Naive thymus-derived CD8-positive, alpha-beta T cell (primary cell): ENCODE measurements at places on chromosomes 2 and 18.

- DNase-seq = no peak
Measured at GRCh38 chr2:56682397-56682760, 498.6 kb downstream of the CCDC85A start.

DNA sequence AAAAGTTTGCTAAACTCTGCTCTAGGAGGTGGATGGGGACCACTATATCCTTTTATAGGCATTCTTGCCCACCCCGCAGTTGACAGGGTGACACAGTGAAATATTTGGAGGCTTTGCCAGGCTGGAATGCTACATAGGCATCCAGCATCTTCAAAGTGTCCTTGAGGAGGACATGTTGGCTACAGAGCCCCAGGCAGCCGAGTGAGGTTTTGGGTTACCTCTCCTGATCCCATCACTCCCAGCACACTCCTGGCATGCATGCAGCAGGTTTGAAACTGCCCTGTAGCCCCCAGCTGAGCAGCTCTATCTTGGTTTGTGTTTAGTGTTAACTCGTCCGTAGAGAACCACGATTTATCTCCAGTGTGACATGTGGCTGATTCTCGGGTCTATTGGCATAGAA is 7.3 kb downstream of the FOSL2 start:
- no peak for DNase-seq

GRCh38 chr2:147718831-147719230 is 126.0 kb upstream of the ACVR2A start:
- DNase-seq = no peak

DNA sequence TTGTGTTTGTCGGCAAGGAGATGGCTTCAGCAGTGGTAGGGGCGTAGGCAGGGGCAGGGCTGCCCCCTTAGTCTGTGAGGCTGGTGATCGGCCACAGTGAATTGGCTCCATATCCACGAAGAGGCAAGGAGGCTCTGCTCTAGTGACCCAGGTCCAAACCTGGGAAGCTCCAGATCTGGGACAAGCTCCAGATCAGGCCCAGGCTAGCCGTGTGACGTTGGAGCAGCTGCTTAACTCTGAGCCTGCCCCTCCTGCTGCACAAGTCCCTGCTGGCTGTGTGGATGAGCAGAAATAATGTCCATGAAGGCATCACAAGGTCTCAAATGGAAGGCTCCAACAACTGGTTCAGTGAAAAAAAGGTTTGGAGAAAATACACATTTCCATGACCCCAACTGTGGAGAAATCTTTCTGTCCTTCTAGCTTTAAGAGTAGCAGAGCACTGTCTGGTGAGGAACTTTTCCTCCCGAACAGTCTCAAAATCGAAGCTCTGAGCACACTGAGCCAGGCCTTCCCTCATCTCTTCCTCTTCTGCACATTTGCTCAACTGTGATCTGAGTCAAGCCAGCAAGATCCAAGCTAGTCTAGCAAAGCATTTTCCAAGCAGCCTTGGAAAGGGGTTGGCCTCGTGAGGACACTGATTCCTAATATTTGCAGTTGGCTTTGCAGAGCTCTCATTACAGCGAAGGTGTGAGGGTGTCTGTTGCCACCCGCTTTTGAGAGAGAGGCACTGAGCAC is 67.0 kb upstream of the TCF7L1 start:
- no peak for DNase-seq

DNA sequence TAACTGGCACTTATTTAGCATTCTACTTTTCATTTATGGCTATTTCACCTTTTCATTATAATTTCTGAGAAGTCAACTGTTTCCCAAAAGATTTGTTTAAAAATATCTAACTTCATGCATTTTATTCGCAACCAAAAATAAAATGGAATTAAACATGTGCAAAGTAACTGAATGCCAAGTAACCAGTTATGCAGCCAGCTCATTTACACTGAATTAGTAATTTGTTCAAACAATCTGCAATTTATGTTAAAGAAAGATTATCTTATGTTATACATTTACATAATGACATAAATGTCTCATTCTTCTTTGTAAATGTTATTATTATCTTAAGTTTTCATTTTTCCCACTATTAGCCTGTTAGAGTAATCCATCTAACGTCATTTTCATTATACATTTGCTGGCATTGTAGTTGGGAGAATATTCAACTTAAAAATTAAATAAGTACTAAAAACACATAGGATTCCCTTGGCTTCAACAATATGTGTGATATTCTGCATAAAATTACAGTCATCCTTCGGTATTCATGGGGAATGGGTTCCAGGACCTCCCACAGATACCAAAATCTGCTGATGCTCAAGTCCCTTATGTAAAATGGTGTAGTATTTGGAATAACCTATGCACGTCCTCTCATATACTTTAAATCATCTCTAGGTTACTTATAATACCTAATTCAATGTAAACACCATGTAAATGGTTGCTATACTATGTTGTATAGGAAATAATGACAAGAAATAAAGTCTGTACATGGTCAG is 43.7 kb upstream of the STAM2 start:
- no peak for DNase-seq

GRCh38 chr2:12178289-12179080 is 432.1 kb downstream of the LPIN1 start:
- DNase-seq = no peak

GRCh38 chr2:96092573-96092877 is 23.8 kb downstream of the ADRA2B start:
- no peak for DNase-seq

DNA sequence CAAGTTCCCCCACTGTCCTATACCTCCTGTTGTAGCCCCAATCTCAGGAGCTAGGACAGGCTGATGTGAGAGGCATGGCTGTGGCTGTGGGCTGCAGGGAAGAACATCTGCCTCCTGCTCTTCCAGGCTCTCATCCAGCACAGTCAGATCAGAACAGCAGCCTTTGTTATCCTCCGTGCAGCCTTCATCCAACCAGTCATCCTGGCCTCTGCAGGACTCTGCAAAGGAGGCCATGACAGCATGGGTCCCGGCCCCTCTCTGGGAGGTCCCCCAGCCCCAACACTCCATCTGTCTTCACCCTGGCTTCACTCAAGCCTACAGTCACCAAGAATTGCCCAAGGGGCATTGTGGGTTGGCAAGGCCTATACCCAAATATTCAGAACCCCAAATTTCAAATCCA is 223.2 kb upstream of the COPS8 start:
- DNase-seq = no peak

- DNase-seq = no peak
Measured at GRCh38 chr2:107687073-107687472, 139.6 kb upstream of the RGPD4 start.

- DNase-seq = no peak
Measured at GRCh38 chr2:201915446-201915845, 109.1 kb downstream of the CDK15 start.

DNA sequence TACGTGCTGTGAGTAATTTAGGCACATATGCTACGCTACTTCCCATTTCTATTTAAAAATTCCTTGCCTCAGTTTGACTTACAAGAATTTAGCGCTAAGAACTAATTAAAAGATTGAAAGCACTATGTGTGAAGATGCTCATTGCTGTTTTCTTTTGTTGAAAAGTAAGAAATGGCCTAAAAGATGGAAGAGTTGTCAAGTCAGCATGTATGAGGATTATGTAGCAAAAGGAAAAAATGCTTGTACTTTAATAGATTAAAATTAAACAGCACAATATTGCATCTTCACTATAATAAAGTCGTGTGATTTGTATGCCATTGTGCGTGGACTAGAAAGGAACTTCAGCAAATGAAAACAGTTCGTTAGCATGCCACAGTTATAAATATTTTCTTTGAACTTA is 77.0 kb downstream of the COX7A2L start:
- DNase-seq = no peak

GRCh38 chr2:167844714-167845530 is 402.5 kb downstream of the STK39 start:
- DNase-seq = no peak

DNA sequence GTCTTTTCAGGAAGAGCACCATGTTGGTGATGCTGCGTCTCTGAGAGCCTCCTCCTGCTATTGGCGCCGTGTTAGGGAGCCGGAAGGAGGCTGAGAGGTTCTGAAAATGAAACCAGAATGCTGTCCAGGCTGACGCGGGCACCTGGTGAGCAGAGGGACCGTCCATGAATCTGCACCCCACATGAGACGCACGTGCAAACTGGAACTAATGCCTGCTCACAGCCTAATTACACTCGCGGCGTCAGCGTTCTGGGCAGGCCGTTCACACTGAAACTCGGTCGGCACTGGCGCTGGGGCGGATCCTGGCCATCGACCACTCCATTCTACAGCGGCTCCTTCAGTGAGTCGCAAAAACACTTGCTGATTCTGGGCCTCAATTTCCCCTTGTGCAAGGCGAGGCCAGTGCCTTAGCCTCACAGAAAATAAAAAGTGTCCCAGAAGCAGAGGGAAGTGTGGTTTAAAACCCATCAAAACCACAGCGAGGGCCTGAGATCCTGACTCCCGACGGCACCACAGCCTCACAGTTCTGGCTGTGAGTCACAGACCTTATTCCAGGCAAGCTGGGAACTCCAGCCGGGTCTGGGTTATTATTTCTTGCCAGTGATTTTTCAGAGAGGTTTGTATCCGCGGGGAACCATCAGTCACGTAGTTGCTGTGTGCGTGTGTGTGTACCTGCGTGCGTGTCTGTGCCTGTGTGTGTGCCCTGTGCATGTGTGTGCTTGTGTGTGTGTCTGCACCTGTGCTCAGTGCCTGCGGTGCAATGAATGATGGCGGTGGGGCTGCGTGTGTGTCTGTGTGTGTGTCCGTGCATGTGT is 49.1 kb upstream of the CTDP1 start:
- no peak for DNase-seq

- DNase-seq = no peak
Measured at GRCh38 chr2:54308782-54309181, 52.8 kb upstream of the TSPYL6 start.

- DNase-seq = no peak
Measured at GRCh38 chr2:161713706-161714105, 89.5 kb downstream of the SLC4A10 start.

DNA sequence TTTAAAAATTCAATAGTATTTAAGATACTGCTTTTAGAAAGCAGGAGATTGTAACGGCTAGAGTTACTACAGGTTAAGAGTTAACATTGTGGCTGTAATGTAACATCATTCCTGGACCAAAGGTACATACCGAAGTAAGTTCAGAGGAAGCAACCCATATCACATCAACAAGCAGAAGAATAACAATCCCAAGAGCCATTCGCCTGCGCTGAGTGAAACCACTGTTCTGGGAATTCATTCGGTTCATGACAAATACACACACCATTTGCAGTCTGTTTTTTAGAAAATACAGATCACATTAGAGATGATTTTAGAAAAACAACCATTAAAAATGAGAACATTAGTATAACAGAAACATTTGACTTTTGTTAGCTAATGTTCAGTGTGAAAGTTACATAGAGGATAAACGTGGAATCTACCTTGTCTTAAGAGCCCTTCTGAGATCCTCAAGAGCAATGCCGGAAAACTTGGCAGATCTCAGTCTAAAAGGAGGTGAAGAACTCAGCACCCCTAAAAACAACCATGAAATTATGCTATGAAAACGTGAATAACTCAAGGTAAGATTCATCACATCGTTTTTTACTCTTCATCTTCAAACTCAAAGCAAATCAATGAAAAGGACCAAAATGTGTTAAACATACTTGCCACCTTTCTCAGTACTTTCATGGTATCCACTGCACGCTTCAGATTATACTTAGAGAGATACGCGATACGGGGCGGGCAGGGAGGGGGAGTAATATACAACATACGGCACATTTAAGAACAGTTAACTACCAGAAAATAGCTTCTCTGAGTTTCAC is 1.2 kb downstream of the SLC35F5 start:
- no peak for DNase-seq
